Umbilical cord (tissue), 2 donors: ENCODE measurements at places on chromosomes 7 and 10.

GRCh38 chr7:102934701-102935100 is 21.9 kb downstream of the LRRC17 start:
- peak; percentile 51 for DNase-seq

DNA sequence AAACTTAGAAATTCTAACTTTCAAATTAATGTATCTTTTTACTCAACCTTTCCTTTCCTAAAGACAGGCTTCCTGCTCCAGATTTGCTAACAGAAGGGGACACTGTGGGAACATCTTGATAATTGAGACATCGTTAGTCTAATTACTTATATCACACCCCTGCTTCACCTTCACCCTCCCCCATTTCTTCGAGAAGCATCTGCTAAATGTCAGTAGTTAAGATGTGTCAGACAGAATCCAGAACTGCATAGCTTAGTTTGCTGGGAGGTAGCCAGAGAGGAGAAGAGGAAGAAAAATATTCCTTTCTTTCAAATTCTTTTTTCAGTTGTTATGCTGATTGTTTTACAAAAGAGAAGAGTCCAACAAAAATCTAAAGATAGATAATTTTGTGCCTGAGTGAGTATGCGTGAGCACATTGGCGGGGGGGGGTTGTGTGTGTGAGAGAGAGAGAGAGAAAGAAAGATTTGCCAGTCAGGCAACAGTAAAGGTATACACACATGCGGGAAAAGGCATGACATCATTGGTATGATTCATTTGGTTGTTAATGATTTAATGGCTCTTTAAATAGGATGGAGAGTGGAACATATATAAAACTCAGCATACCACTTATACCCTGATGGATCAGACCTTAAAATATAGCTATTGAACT is 192.4 kb downstream of the PTN start:
- peak; percentile 76 for DNase-seq

DNA sequence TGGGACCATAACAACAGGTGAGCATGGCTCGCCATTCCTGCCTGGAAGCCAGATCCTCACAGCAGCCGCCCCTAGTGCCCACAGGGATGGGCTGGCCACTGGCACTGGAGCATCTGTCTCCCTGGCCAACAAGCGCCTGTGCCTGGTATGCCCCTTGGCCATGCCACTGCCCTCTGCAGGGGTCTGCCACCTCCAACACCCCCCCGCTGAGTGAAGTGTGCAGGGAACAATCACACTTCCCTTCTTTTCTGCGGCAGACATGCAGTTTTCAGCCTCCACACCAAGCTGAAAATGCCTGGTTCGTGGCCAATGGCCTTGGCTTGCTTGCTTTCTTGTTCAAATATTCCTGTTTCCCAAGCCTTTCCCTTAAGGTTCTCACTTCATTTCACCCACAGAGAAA is 50.7 kb downstream of the HSPA12A start:
- no peak for DNase-seq

DNA sequence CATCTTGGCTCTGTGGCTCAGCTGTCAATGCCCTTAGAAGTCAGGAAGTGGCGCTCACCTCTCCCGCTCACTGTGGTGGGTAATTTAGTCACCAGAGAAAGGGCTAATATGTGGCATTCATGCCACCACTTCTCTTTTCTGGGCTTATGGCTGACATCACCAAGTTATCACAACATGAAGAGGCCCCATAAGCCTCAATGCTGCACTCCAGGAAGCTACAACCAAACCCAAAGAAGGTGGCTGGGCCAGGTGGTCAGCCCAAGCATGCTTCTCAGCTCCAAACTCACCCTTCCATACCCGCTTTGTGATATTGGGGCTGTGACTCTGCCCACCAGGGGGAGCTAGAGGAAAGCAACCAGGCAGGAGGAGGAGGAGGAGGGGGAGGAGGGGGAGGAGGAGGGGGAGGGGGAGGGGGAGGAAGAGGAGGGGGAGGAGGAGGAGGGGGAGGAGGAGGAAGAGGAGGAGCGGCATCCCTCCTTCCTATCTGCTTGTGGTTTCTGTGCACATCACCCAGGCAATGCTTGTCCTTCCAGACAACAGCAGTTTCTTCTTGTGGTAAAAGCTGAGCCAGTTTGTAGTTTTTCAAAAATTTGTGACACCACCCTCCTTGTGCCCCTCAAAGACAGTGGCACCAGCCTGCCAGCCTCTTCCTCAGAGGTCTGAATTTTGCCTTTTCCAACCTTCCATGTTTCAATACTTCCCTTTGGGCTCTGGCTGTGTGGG is 42.1 kb downstream of the CYP26A1 start:
- no peak for DNase-seq

DNA sequence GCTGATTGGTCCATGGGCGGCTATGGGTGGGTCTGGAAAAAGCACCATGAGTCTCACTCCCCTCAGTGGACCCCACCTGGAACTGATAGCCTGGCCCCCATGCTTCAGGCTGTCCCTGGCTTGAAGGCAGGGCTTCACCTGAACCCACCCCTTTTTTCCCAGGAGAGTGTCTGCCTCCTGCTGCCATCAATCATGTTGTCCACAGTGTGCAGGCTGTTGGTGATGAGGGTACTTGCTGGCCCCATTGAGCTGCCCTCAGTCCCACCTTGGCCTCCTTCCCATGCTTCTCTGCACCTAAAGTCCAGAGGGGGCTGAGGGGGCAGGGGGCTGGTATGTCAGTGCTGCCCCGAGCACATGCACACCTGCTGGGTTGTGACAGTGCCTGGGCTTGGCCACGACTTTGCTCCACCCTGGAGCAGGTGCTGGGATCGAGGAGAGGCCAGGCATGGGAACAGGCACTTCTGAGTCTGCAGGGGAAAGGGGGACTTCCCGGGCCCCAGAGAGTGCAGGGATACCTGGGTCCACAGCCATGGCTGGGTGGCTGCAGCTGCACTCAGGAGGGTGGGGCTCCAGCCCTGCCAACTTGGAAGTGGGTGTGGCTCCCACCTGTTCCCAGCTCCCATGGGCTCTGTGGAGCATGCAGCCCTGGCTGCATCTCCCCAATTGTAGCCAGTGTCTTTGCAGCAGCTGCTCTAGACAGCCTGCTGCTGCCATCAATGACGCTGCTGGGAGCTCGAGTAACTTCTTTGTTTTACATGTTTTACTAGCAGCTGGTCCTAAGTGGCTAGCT is 56.9 kb downstream of the ADK start:
- DNase-seq: no peak

DNA sequence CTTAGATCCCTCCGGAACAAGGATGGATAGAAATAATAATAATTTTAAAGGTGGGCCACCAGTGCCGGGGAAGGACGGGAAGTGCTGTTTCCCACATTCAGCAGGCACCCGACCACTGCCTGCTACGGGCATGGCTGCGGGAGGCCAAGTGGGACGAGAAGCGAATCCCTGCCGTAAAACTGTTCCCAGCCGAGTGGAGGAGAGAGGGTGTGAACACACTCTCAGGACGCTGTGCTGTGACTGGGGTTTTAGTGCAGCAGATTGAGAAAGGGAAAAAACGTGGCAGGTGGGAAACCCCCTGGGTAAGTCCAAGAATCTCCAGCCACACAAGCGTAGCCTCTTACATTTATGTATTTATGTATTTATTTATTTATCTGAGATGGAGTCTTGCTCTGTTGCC is 158.8 kb downstream of the DNAJB6 start:
- DNase-seq: no peak

DNA sequence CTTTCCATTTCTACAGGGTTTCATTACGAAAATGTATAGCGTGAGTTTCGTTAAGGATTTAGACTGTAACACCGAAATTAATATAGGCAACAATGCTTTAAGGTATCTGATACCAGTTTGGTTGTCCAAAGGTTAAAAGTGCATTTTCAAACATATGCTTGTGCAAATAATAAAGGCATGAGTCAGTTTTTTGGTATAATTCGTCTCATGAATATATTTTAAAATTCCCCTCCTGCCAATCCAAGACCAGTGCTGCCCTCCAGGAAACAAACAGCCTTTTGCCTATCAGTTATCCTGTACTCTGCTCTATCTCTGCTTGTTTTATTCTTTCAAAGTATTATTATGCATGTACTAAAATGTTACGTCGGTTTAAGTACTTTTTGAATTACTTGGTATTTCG is 2.0 kb downstream of the LCOR start:
- DNase-seq: peak; percentile 16

DNA sequence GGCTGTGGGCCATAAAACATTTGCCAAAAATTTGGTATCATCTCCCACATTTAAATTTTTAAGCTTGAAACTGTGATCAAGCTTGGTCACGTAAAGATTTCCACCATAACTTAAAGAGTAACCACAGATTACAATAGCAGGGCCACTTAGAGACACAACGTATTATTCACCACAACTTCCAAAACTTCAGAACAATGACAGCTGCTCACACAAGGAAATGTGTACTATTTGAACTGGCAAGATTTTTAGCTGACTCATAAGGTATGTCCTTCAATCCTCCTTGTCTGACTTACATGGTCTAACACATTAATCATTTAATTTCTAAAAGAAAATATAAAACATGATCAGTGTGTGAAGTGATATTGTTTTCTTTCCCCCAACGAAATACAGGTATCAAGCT is 234.5 kb downstream of the PARD3 start:
- DNase-seq: no peak

DNA sequence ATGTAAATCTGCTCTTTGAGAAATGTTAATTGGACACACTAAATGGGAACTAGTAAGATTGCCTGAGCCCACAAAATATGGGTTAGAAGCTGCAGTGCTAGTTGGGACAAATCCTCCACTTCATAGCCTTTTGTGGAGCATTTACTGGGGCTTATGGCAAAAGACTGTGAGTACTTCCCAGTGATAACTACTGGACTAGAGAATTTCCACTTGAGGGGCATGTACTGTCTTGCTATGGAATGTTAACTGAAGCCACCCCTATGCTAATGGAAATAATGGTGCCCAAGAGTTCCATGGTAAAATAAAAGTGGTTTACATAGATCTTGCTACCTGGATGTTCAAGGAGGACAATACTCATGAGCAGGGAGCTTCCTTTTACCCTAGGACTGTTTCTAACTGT is 29.3 kb downstream of the AVL9 start:
- no peak for DNase-seq

GRCh38 chr7:118855290-118855689 is 630.8 kb downstream of the ANKRD7 start:
- no peak for DNase-seq

- DNase-seq: no peak
These were observed 271.2 kb downstream of the MAGI2 start for GRCh38 chr7:79182283-79182682.

GRCh38 chr7:22833957-22834356 is 11.3 kb upstream of the TOMM7 start:
- DNase-seq: no peak

DNA sequence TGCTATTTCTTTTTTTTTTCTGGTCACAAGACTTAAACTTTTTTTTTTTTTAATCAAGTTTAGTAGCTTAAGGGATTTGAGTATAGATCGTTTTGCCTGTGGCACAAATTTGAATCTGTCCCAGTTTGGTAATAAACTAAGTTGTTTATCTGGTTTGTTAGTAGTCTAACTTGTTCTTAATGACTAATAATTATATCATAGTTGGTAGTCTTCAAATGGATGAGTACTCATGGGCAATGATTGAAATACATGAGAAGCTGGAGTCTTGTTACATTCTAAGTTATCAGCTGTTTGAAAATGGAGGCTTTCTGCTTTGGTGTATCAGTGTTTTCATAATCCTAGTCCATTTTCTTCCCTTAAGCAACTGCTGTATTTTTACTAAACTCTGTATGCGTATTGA is 12.3 kb downstream of the BTAF1 start:
- DNase-seq: no peak

GRCh38 chr7:40223451-40224127 is 88.8 kb downstream of the SUGCT start:
- DNase-seq: peak; percentile 37

- no peak for DNase-seq
These were observed 601.1 kb upstream of the FOXK1 start for GRCh38 chr7:4080954-4081353.

GRCh38 chr10:30438021-30438850 is 4.3 kb downstream of the MAP3K8 start:
- no peak for DNase-seq

DNA sequence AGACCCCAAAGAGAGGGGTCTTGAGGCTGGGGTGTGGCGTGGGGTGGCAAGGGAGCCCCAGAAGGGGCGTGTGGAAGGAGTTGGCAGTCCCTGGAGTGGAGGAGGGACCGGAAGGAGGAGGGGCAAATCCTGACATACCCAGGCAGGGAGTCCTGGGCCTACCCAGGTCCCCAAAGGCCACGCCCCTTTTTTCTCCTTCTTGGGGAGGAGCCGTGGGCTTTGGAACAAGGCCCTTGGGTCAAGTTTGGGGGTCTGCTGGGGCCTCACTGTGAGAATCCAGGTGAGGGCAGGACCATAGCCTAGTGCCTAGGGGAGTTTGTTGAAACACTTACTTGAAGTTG is 1.2 kb upstream of the SMARCD3 start:
- peak; percentile 91 for DNase-seq

DNA sequence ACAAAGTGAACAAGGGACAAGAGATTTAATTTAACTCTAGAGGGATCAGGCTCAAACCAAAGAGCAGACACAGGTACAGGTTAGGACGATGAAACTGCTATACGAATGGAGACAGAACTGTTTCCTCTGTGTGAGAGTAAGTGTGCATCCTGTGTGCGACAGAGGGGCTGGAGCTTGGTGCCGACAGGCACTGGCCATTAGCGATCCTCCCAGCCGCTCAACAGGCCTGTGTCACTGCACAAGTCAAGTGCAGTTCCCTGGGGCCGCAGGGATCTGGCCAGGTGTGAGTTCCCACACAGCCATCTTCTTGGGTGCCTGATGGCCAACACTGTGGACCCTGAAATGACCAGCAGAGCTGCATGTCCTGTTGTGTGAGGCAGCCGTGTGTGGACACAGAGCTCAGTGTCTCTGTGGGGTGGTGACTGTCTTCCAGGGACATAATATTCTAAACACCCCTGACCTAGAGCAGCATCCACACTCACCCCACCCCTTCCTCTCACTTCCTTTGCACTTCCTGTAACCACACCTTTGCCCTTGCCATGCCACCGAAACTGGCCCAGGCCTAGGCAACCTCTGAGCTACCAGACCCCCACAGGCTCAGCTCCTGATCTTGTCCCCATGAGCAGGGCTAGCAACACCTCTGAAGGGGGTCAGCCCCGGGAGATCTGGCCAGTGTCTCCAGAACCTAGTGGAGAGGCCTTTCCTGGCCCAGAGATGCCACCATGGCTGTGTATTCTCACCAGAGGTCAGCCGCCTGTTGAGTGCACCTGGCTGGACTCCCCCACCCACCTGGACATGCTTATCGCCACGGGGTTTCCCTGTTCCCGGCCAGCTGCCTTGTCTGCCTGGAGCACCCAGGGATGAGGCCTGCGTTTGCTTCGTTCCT is 11.7 kb upstream of the TBRG4 start:
- DNase-seq: no peak
